ENCODE measurements at places on chromosomes 3 and 15. TPM values are rescaled to one million over a fixed set of nuclear protein-coding genes. Genes with fewer than 3 reads are reported as not detected.

DNA sequence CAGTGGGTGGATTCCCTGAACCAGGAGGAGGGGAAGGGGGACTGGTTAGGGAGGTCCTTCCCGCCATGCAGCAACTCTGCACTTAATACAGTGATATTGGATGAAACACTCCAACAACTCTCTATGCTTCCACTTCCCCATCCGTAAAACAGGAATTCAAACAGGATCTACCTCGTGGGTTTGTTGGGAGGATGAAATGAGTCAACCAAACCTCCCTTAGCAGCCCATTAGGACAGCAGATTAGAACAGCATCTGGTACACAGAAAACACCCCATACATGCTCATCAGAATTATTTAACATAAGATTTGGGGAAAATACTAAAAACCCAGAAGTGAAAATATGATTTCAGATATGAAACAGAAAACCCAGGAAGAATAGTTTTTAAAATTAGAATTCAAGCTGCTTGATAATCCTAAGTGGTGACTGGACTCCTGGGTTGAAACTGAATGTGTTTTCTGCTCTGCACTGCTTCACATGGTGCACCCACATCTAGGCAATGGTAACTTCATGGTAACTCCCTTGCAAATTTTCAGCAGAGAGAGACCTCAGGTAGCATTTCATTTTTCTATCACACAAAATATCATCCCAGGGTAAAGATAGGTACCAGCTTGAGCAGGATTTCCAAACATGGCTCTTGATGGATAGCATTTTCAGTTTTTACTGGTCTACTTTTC, 326.8 kb upstream of the FRG2C start:
- DNase-seq = no peak

- DNase-seq = no peak
These were observed 123.9 kb downstream of the RAB11A start for GRCh38 chr15:65993236-65993635.

Gene PLSCR5
- total RNA-seq = not detected

- no peak for DNase-seq
These were observed 319.4 kb upstream of the RASGRP1 start for GRCh38 chr15:38883987-38884386.

DNA sequence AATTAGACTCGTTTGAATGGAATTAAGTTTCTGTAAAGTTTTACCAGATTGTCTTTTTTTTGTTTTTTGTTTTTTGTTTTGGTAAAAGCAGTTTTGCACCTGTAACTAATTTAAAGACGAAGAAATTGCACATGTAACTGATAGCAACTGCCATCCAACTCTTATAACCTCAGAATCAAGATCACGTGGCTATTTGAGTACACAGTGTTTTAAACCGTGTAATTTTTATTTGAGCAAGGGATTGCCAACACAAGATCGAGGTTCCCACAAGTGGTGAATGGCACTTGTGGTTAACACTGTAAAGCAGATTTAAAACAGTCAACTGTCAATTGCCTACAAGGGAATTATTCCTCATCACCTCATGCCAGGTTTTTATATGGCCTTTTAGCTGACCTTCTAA, 67.3 kb downstream of the PPARG start:
- no peak for DNase-seq

All from CD4-positive, CD25-positive, alpha-beta regulatory T cell (primary cell).